Amygdala (tissue), 56 donors: ENCODE measurements at places on chromosomes 16 and 17.
A peak's percentile ranks its signal among the peaks of the same experiment; 100 is the strongest.

- DNase-seq, result no peak
Observed at GRCh38 chr17:34926661-34927060, 34.6 kb downstream of the CCT6B start.

- no peak for DNase-seq
Observed at GRCh38 chr16:11296706-11297491, 15.8 kb upstream of the PRM1 start.

DNA sequence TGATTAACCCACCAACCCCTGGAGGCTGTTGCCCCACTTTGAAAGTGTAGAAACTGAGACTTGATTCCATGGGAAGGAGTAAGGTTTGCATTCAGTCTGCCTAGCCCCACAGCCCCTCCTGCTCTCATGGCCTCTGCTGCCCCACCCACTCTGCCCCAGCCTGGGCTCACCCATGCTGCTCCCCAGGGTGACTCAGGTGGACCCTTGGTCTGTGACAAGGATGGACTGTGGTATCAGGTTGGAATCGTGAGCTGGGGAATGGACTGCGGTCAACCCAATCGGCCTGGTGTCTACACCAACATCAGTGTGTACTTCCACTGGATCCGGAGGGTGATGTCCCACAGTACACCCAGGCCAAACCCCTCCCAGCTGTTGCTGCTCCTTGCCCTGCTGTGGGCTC, 6.5 kb downstream of the PRSS41 start:
- DNase-seq, result no peak

- DNase-seq, result peak; percentile 13
Observed at GRCh38 chr16:626787-627453, 3.9 kb upstream of the WFIKKN1 start.

- DNase-seq, result no peak
Observed at GRCh38 chr17:40319651-40320540, 10.9 kb downstream of the RARA start.

GRCh38 chr17:11638700-11639265, 40.5 kb downstream of the DNAH9 start:
- no peak for DNase-seq

- DNase-seq, result peak; percentile 38
Observed at GRCh38 chr17:2238432-2239169, 65.0 kb downstream of the SMG6 start.

DNA sequence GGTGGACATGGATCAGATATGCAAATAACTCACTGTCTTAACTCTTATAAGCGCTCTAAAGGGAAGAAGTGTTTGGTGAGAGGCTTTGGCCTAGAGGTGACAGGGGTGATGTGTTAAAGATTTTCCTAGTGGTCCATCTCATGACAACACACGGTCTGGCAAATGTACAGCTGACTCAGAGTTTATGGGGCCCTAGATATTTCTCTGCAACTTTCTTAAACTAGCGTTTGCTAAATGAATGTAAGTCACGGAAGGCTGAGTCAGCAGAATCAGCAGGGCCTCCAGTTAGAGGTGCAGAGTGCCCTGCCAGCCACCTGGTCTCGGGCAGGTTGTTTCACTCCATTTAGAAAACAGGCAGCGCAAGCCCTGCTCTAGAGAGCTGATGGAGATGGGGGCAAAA, 40.1 kb downstream of the CLEC16A start:
- DNase-seq, result no peak

- no peak for DNase-seq
Observed at GRCh38 chr16:80570106-80570478, 29.3 kb downstream of the DYNLRB2 start.

GRCh38 chr17:7882629-7883028, 6.0 kb upstream of the CHD3 start:
- no peak for DNase-seq

GRCh38 chr17:79632432-79632735, 21.5 kb upstream of the RBFOX3 start:
- DNase-seq, result no peak

DNA sequence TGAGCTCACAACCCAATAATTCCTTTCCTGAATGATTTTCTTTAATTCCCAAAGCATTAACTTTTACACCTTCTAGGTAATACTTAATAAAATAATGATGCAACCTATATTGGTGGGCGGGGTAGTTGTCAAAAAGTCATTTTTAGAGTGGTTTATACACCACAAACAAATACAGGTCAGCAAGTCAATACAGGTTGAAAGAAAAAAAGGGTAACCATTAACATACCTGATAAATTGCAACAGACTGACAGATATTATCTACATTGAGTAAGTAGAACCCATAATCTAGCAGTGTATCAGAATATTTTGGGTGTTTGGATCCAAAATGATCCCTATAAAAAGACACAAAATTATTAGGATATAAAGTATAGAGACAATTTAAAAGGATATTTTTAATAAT, 39.3 kb downstream of the CHCT1 start:
- DNase-seq, result no peak

- no peak for DNase-seq
Observed at GRCh38 chr16:2531371-2531695, at the start of gene CEMP1. Gene CEMP1 (minus strand): TSS chr16:2531408. CDS start chr16:2531073, 335 bp downstream.

- peak; percentile 8 for DNase-seq
Observed at GRCh38 chr17:42681976-42682721, at the start of gene CNTNAP1. Gene CNTNAP1 (plus strand): TSS chr17:42682531. CDS start chr17:42682830, 299 bp downstream.

DNA sequence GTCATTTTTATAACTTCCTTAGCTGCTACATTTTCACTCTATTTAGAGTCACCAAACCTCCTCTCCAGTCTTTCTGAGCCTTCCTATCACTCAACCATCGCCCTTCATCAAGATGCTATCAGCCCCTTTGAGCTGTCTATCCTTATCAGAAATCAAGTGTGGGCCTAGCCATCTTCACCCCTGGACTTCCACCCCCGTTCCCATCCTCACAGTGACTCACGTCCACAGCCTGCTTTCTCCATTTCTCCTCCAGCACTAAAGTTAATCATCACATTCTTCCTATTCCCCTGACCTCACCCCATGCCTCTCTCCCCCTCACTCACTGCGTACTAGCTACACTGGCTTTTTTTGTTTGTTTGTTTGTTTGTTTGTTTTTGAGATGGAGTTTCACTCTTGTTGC, 2.4 kb upstream of the TEKT3 start:
- no peak for DNase-seq

DNA sequence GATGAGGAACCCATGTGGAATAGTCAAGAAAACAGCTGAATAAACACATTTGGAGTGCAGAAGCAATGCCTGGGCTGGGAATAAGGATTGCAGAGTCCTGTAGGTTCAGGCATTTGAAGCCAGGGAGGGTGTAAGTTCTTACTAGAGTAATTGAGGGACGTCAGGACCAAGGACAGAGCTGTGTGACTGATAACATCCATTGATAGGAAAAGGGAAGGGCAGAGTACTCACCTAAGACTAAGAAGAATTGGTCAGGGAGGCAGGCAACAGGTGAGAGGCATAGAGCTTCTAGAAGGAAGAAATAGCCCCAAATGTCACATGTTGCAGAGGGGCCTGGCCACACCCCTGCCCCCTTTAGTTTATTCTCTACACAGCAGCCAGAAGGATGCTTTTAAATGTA, 79.8 kb upstream of the TMEM132E start:
- no peak for DNase-seq

GRCh38 chr17:46977348-46977747, 1.7 kb downstream of the RPRML start:
- no peak for DNase-seq

DNA sequence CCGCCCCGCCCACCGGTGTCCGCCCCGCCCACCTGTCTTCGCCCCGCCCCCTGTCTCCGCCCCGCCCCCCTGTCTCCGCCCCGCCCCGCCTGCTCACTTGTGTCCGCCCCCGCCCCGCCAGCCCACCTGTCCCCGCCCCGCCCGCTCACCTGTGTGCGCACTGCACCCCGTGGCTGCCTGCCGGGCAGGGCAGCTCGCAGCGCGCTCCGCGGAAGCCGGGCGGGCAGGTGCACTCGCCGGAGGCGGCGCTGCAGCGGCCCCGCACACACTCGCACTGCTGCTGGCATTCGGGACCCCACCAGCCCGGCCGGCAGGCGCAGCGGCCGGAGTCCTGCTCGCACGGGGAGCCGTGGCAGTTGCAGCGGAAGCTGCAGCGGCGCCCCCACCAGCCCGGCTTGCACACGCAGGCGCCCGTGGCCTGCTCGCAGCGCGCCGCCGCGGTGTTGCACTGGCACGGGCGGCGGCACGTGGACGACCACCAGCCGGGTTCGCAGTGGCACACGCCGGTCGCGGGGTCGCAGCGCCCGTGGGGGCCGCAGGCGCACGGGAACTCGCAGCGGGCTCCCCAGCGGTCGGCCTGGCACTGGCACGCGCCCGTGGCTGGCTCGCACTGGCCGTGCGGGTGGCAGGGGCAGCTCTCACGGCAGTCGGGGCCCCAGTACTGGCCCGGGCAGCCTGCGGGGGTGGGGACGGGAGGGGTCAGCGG, 2.1 kb downstream of the SCARF1 start:
- DNase-seq, result no peak

- DNase-seq, result no peak
Observed at GRCh38 chr16:27235938-27236245, 32.6 kb downstream of the KDM8 start.
